ENCODE measurements at places on chromosomes 13 and 19.

DNA sequence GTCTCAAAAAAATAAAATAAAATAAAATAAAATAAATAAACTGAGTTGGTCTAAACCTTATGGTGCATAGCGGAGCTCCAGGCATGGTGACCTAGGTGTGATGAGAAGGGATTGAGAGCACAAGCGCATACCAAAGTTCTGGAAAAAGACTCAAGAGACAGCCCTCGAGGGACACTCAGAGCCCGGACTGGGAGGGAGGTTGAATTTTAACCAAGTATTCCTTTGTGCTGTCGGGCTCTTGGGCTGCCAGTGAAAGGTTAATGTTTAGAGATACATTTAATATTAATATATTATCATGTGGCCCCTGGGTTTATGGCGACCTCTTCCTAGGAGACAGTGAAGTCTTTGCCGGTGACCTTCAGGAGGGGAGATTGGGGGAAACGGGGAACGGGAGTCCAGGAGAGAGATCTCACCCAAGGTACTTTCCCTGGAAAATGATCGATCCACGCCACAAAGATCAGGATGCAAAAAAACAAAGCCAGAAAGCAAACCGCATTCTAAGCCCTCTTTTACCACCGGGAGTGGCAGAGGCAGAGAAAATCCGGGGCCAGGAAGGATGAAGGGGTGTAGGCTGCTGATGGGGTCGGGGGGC, 1.6 kb downstream of the FUT6 start:
- DNase-seq: no peak

GRCh38 chr13:29551214-29551613, 44.3 kb downstream of the SLC7A1 start:
- no peak for DNase-seq

DNA sequence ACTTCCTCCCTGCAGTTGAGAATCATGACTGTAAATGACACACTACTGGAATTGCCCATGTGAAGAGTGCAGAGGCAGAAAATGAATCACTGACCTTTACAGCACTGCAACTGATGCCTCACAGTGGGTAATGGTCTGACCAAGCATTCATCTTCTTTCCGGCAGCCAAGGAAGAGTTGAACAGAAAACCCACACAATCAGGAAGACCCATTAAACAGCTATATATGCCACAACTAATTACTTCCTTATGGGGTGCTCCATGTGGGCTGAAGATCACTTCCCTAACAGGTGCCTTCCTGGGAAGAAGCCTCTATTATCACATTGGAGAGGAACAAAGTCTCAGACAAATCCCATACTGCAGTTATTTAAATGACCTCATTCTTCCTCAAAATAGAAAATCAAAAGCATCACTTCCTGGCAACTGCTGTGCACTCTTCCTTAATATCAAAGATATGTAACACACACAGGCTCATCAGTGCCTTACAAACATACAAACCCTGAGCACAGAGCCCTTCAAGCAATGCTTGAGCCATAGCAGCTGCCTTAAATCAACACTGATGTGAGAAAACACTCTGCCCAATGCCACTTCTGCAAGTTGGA, 45.8 kb downstream of the RUBCNL start:
- DNase-seq: no peak

DNA sequence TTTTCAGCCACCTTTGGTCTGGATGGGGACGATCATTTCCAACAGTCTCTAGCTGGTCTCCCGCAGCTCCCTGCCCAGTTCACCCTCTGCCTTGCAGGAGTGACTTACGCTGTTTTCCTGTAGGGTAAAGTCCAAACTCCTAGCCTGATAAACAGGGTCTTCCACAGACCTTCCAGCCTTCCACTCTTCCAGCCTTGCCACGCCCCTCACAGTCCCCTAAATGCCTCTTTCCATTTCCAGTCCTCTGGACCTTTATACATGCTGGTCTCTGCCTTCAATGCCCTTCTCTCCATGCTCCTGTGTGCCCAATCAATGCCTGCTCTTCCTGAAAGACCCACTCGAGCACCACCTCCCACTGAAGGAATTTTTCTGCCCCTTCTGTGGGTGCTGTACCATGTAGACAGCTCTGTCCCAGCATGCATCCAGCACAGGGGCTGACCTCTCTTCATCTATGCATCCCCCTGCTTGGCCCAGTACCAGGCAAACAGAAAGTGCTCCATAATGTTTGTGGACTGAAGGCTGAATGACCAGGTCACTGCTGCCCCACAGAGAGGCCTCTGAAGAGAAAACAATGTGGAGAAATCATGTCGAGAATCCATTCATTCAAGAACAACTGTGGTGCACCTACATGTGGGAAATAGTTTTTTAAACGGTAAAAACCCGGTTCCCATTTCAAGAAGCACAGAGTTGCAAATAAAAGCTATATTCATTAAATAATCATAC, 4.6 kb downstream of the ATP7B start:
- no peak for DNase-seq

- DNase-seq: no peak
These were observed 803.1 kb downstream of the UQCRFS1 start for GRCh38 chr19:28409859-28410258.

- peak; percentile 11 for DNase-seq
These were observed 17.5 kb upstream of the NWD1 start for GRCh38 chr19:16702123-16702522.

DNA sequence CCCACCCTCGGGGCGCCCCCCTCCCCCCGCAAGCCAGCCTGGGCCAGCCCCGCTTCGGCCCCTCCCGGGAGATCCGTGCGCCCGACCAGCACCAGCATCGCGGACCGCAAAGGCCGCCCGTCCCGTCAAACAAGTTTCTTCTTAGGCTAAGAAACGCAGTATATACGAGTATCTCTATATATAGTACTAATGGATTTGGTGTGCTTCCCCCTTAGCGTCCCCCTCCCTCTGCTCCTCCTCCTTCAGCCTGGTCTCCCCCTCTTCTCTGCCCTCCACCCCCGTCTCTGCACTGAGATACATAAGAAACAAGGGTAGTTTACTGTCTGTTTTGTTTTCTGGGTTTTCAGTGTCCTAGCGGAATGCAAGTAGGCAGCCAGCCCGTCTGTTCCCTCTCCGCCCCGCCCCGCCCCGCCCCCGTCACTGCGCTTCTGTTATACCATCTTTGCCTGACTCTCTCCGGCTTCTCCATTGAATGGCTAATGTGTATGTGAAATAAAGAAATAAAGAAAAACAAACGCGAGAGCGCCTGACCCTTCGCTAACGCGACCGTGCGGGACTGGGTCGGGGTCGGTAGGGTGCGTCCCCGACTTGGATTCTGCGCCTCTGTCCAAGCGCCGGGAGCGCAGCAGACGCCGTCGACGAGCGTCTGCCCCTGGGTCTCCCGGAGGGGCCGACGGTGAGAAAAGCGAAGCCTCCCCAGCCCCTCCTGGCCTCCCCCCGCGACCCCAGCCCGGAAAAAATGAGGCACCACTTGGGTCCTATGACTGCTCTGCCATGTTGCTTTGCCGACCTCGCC, 4.2 kb downstream of the LYL1 start:
- DNase-seq: no peak

DNA sequence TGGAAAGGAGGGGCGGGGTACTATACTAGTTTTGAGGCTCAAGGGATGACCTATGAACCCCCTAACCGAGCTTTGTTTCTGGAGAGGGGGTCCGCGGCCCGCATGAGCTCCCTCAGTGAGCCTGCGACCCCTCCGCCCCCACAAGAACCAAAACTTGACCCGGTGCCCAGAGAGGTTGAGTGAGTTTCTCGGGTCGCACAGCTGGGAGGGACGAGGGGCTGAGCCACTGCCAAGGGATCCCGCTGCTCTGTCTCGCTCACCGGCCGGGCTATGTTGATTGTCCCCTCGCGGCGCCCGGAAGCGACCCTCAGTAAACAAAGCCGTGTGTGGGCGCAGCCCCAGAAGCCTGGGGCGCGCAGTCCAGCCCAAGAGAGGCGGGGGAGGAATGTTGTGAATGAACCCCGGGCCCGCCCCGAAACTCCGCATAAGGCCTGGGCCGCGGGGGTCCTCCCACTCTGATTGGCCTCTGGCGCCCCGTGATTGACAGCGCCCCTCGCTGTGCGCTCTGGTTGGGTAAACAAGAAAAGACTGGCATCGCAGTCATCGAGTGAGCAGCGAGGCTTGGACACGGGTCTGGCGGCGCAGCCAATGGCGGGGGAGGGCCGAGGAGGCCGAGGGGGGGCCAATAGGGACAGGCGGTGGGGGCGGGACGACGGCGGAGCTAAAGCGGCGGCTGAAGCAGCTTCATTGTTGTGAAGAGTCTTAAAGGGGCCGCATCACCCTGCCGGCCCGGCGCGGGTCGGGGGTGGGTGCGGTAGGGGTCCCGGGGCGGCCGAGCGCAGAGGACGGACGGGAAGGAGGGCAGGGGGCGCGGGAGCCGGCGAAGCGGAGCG, at the start of gene ZSWIM4:
Gene ZSWIM4, plus strand, starts transcription at position 687 of the 833 bp plus-strand sequence. CDS start 206 bp downstream, outside the sequence.
- DNase-seq: peak; percentile 93

DNA sequence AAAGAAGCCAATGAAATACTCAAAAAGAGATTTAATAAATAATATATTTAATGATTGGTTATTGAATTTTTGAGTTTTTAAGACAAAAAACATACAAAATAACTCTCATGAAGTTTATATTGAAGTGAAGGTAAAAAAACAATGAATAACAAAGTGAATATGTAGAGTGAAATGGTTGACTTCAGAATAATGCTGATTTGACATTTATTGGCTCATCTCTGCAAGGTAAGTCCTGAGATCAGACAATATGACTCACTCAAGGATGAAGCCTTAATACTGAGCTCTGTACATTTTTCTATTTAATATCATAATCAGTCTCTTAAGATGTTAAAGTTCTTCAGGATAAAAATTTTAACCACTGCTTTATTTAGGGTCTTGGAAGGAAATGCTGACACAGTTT, 1398.9 kb upstream of the PCDH9 start:
- DNase-seq: no peak

- DNase-seq: no peak
These were observed 5.9 kb downstream of the BORCS8 start for GRCh38 chr19:19185853-19186740.

DNA sequence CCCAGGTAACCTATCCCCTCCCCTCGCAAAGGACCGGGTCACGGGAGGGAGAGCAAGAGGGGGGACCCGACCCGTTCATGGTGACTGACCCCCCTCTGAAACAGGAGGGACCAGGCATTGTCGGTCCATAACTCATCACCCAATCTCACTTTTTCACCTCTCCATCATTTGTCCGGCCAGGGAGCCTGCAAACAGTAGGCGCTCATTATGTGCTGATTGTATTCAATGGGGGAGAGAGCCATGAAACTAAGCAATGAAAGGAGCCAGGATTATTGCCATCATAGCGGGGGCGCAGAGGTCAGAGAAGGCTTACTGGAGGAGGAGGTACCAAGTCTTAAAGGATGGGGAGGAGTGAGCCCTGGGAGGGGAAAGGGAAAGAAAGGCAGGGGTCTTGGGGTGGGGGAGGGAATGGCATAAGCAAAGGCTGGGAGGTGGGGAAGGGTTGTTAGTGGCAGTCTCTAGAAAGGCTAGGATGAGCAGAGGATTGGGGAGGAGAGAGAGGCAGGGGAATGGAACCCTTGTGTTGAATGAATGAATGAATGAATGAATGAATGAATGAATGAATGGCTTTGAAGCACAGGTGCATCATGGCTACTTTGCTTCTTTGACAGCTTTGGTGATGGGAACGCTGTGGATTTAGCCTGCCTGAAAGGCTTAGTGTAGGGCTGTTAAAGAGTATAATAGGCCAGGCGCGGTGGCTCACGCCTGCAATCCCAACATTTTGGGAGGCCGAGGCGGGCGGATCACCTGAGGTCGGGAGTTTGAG, 1.4 kb downstream of the SHFL start:
- no peak for DNase-seq

- no peak for DNase-seq
These were observed 64.6 kb upstream of the SOX21 start for GRCh38 chr13:94776956-94777355.

- DNase-seq: no peak
These were observed 57.1 kb downstream of the F2RL3 start for GRCh38 chr19:16945762-16946465.

DNA sequence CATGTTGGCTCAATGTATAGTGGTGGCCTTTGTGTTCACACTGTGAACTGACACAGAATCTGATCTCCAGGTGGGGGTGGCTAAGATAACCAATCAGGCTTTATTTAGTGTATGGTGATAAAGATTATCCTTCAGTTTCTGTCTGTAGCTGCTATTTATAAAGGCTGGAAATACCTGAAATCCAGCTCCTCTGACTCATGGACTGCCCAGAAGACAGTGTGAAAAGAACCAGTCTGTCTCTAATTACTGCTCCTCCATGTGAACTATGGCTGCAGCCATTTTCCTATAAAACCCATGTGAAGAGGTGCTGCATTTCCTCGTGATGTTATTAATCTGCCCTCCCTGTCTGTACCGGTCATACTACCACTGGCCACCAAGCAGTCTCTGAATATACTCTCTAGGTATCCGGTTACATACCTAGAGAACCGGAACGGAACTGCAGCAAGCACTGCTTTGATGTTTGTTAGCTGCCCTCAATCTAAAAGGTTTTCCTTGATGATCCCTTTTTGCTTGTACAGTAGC, 238.0 kb downstream of the LHFPL6 start:
- DNase-seq: no peak

DNA sequence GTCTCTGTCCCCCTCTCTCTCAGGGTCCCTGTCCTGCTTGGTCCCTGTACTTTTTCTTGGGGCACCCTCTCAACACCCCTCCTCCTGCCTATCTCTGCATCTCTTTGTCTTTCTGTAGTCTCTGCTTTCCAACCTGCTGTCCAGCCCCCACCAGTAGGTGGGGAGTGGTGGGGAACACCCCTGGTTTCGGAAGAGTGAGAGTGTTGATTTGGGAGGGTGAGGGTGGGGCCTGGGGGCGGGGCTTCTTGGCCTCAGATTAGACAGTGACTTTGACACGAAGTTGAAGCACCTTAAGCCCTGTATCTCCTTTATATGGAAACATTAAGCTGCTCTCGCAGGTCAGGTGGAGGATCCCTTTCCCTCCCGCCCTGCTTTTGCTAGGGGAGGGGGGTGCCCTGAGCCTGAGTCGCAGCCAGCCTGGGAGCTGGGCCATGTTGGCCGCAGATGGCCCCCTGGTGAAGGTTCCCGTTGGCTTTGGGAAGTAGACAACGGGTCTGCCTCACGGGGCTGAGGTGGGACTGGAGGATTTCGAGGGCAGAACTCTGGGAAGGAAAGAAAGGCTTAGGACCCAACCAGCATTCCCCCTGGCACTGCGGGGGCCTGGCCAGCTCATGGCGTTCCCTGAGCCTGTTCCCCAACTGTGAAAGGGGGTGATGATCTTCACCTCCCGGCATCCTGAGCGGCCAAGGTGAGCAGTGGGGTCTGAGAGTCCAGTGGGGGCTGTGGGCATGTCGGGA, at the start of gene KCNJ14:
Gene KCNJ14, plus strand, starts transcription at position 404 of the 737 bp plus-strand sequence. CDS start 6,151 bp downstream, outside the sequence.
- no peak for DNase-seq

- DNase-seq: no peak
These were observed 2.1 kb downstream of the KCNN4 start for GRCh38 chr19:43778651-43779050.

GRCh38 chr13:35694549-35695447, 218.3 kb upstream of the MAB21L1 start:
- DNase-seq: no peak
